Lung (tissue), 17 donors: ENCODE measurements at places on chromosomes 16 and 17.

GRCh38 chr16:11349599-11350276 lies 4.5 kb downstream of the RMI2 start:
- no peak overlapping the region for H3K4me3 ChIP-seq
- peak overlapping the region; percentile 55 for H3K27ac ChIP-seq
- peak; percentile 99 for DNase-seq
- peaks cover 11% of the 10 kb centered on the region for H3K4me1 ChIP-seq
- no peaks in the 10 kb centered on the region for H3K27me3 ChIP-seq
- no peaks in the 10 kb centered on the region for H3K36me3 ChIP-seq

GRCh38 chr17:82929011-82929622 lies 89.3 kb upstream of the ZNF750 start:
- no peak overlapping the region for H3K4me3 ChIP-seq
- no peaks in the 10 kb centered on the region for H3K27me3 ChIP-seq
- peaks cover 38% of the 10 kb centered on the region for H3K36me3 ChIP-seq
- H3K4me1 ChIP-seq: no peaks in the 10 kb centered on the region

DNA sequence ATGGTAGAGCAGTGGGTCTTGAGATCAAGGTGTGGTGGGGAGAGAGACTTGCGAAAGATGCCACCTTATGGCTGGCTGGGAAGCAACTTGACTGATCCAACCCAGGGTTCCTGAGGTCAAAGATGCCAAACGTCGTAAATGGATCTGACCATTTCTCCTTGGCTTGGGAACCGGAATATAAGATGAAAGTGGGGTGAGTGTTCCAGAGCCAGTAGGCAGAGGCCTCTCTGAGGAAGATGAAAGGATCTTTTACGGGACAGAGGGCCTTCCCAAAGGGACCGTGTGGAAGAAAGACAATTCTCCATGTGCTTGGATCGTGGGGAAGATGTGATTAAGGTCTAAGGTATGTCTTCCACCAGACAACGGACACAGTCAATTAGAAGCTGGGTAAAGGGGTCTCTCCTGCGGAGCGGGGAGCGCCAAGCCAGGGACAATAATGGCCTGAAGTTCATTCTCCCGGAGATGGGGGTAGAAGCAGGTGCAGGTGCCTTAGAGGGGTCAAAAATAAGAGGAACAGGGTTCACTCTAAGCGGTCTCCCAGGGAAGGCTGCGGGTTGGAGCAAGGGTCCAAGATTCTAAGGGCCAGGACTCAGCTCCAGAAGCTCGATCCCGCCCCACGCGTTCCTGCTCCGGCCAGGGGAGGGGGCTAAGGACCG lies 800 bp downstream of the FXR2 start:
- peak overlapping the region; percentile 85 for H3K4me3 ChIP-seq
- H3K27me3 ChIP-seq: no peaks in the 10 kb centered on the region
- H3K27ac ChIP-seq: peak overlapping the region; percentile 98
- peaks cover 5% of the 10 kb centered on the region for H3K4me1 ChIP-seq
- DNase-seq: no peak

DNA sequence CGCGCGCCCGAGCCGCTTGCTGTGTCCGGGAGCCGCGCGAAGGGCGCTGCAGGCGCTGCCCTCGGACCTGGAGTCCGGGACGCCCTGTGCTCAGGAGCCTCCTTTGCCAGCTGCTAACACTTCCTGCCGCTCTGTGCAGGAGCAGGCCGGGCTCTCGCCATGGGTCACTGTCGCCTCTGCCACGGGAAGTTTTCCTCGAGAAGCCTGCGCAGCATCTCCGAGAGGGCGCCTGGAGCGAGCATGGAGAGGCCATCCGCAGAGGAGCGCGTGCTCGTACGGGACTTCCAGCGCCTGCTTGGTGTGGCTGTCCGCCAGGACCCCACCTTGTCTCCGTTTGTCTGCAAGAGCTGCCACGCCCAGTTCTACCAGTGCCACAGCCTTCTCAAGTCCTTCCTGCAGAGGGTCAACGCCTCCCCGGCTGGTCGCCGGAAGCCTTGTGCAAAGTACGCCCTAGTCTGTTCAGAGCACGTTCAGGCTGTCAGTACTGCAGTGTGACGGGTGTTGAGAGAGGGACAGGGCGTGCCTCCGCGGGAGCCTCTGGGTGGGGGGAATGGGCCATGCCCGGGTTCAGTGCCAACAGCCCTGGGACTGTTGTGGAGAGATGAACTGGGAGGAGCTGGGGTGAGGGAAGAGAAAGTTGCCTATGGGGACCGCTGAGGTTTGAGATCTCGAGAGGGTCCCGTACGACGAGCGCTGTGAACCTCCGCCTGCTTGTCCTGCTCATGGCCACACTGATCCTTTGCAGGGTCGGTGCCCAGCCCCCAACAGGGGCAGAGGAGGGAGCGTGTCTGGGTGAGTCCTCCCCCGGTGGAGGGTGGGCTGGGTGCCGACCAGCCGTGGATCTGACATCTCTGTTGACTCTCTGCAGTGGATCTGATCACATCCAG lies 1.3 kb downstream of the ZNF276 start:
- H3K4me3 ChIP-seq: peak overlapping the region; percentile 81
- no peaks in the 10 kb centered on the region for H3K27me3 ChIP-seq
- H3K4me1 ChIP-seq: no peaks in the 10 kb centered on the region
- peak overlapping the region; percentile 96 for H3K27ac ChIP-seq

GRCh38 chr16:83366228-83366627 lies 441.6 kb upstream of the HSBP1 start:
- no peak overlapping the region for H3K4me3 ChIP-seq
- no peaks in the 10 kb centered on the region for H3K36me3 ChIP-seq
- H3K27me3 ChIP-seq: no peaks in the 10 kb centered on the region
- no peak overlapping the region for H3K27ac ChIP-seq
- no peaks in the 10 kb centered on the region for H3K4me1 ChIP-seq
- DNase-seq: no peak

- no peaks in the 10 kb centered on the region for H3K27me3 ChIP-seq
- no peak overlapping the region for H3K4me3 ChIP-seq
- H3K36me3 ChIP-seq: peaks cover 2% of the 10 kb centered on the region
- H3K4me1 ChIP-seq: no peaks in the 10 kb centered on the region
- H3K27ac ChIP-seq: no peak overlapping the region
These were observed 57.2 kb upstream of the VPS4A start for GRCh38 chr16:69253870-69254341.

DNA sequence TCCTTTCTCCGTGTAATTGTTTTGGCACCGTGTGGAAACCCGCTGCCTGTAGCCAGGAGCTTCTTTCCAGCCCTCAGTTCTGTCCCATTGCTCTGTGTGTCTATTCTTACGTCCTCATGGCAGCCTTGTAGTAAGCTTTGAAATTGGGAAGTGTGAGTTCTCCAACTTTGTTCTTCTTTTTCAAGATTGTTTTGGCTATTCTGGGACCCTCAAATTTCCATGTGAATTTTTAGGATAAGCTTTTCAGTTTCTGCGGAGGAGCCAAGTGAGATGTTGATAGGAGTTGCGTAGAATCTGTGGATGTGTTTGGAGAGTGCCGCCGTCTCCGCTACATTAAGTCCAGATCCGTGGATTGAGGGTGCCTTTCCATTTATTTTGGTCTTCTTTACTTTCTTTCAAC lies 15.2 kb downstream of the CHMP6 start:
- no peaks in the 10 kb centered on the region for H3K27me3 ChIP-seq
- H3K4me1 ChIP-seq: peaks cover 6% of the 10 kb centered on the region
- DNase-seq: no peak
- H3K36me3 ChIP-seq: no peaks in the 10 kb centered on the region
- no peak overlapping the region for H3K4me3 ChIP-seq
- H3K27ac ChIP-seq: no peak overlapping the region

DNA sequence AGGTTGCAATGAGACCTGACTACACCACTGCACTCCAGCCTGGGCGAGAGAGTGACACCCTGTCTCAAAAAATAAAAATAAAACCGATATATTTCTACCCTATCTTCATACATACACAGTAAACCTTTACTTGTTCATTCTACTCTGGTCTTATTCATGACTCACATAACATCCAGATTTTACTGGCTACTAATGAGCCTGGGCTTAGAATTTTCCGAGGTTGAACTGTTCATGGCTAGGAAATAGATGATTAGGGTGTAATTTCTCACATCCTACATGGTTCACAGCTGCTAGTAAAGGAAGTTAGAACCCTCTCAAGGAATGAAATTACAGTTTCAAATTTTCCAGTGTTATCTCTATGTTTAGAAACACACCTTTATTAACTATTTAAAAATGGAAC lies 14.7 kb downstream of the GSPT1 start:
- H3K27ac ChIP-seq: no peak overlapping the region
- no peak overlapping the region for H3K4me3 ChIP-seq
- DNase-seq: no peak
- H3K27me3 ChIP-seq: no peaks in the 10 kb centered on the region

GRCh38 chr17:77558846-77559626 lies 399.5 kb upstream of the TNRC6C start:
- H3K27ac ChIP-seq: no peak overlapping the region
- H3K4me3 ChIP-seq: no peak overlapping the region
- no peaks in the 10 kb centered on the region for H3K27me3 ChIP-seq
- H3K4me1 ChIP-seq: no peaks in the 10 kb centered on the region
- DNase-seq: no peak

- peak; percentile 62 for DNase-seq
- H3K36me3 ChIP-seq: no peaks in the 10 kb centered on the region
- peaks cover 7% of the 10 kb centered on the region for H3K4me1 ChIP-seq
These were observed 17.5 kb upstream of the TFAP4 start for GRCh38 chr16:4290236-4290830.

DNA sequence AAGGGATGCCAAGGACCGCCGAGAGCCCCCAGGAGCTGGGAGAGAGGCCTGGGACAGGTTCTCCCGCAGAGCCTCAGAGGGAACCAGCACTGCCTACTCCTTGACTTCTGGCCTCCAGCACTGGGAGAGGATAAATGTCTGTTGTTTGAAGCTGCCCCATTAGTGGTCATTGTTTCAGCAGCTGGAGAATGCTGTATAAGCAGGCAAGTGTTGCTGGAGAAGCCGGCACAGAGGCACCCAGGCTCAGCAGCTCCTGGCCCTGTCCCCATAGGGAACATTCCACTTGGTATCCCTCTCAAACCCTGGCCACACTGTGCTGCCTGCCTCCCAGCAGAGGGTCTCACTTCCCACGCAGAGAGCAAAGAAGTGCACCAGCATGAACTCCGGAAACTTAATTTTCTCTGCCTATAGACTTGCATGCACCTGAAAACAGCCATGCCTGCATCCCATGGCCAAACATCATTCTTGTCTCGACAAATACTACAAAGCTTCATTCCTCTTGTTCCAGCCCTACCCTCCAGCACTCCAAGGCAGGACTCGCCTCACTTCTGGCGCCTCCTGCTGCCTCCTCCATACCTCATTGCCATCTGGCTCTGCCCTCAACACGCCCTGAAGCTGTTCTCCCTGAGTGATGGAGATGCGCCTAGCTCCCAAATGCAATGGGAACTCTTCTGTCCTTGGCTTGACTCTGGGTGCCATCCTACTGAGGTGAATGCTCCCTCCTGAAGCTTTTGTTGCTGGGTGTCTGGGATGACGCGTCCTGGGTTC lies 88.1 kb downstream of the DNAH17 start:
- H3K27ac ChIP-seq: no peak overlapping the region
- H3K27me3 ChIP-seq: no peaks in the 10 kb centered on the region
- DNase-seq: no peak
- H3K4me1 ChIP-seq: no peaks in the 10 kb centered on the region
- no peak overlapping the region for H3K4me3 ChIP-seq

DNA sequence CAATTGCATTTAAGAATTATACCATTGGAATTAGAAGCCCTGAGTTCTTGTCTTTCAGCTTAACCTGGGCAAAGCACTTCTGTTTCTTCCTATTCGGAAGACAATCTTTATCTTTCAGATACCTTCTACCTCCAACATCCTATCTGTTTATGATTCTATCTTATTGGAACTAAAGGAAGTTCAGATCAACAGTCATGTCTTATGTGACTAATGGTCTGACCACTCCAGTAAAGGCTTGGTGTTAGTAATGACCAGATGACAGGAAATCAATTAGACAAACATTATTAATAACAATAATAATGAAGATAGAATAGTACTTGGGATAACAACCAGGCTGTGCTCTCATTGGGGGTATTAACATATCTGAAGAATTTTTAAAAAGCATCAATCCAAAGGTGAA lies 11.3 kb downstream of the HS3ST3A1 start:
- H3K4me3 ChIP-seq: no peak overlapping the region
- H3K36me3 ChIP-seq: no peaks in the 10 kb centered on the region

DNA sequence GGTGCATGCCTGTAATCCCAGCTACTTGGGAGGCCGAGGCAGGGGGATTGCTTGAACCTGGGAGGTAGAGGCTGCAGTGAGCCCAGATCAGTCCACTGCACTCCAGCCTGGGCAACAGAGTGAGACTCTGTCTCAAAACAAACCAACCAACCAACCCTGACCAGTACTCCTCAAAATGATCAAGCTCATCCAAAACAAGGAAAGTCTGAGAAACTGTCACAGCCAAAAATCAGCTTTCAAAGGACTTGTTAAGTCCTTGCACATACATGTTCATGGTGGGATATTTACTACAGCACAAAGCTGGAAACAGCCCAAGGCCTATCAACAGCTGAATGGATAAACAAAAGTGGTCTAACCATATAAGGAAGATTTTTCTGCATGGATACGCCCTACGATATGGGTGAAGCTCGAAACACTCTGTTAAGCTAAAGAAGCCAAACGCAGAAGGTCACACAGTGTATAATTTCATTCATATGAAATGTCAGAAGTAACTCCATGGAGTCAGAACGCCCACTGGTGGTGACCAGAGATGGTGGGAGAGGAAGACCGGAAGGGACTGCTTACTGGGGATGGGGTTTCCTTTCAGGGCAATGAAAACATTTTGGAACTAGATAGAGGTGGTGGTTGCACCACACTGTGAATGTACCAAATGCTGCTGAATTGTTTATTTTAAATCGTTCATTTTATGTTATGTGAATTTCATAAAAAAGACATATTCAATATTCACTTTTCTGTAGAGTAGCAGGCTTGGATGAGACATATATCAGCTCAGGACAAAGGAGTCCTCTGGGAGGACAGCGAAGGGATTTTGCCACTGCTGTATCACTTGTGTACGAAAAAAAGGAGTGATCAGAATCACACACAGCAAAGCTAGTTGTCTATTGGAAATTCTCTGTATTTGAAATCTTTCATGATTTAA lies 17.7 kb downstream of the CCL17 start:
- DNase-seq: peak; percentile 90
- H3K4me1 ChIP-seq: peaks cover 8% of the 10 kb centered on the region
- no peak overlapping the region for H3K27ac ChIP-seq
- H3K4me3 ChIP-seq: no peak overlapping the region
- no peaks in the 10 kb centered on the region for H3K36me3 ChIP-seq
